Activated CD4-positive, alpha-beta memory T cell treated with anti-CD3 and anti-CD28 coated beads for 36 hours (primary cell): ENCODE measurements at places on chromosomes 7 and 10. TPM values are rescaled to one million over a fixed set of nuclear protein-coding genes. Genes with fewer than 3 reads are reported as not detected.

The CALHM1 gene
- not detected for total RNA-seq

DNA sequence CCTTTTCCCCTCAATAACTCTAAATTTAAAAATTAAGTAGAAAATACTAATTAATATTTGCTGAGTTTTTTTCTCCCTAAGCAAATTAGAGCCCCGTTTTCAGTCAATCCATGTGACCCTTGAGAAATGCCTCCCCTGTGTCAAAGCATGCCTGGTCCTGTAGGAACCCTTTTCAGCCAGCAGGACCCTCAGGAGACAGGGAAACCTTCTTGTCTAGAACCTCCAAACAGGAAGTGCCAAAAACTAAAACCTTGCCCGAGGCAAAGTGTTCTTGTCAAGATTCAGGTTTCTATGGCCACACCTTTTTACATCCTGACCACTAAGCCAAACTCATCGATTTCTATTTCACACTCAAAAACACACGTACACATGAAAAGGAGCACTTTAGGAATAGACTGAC is 60.1 kb upstream of the NFE2L3 start:
- DNase-seq = no peak
- H3K27ac ChIP-seq = no peak overlapping the region
- no peaks in the 10 kb centered on the region for H3K27me3 ChIP-seq
- no peaks in the 10 kb centered on the region for H3K36me3 ChIP-seq

DNA sequence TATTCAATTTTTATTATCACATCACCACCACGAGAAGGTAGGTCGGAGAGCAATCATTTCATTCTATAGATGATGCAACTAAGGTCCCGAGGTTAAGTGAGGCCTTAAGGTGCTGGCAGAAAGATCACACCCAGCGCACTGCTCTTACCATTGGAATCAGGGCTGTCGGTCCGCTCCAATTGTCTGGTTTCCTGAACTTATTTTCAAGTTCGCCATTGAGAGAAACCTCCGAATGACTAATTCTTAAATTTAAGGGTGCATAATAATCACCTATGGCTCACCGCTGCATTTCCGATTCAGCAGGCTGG is 625 bp upstream of the GSTO2 start:
- H3K27me3 ChIP-seq = no peaks in the 10 kb centered on the region
- peaks cover 45% of the 10 kb centered on the region for H3K4me1 ChIP-seq
- peak overlapping the region; percentile 95 for H3K27ac ChIP-seq

The FGL2 gene
- 0.65 TPM for total RNA-seq

The CFAP46 gene
- total RNA-seq = not detected

The DIP2C gene
- 0.80 TPM for total RNA-seq

The THSD7A gene
- total RNA-seq = not detected

GRCh38 chr10:12984165-12984747 is 17.3 kb downstream of the CCDC3 start:
- H3K27ac ChIP-seq = no peak overlapping the region
- H3K4me1 ChIP-seq = peaks cover 7% of the 10 kb centered on the region
- no peaks in the 10 kb centered on the region for H3K36me3 ChIP-seq
- no peak overlapping the region for H3K4me3 ChIP-seq

DNA sequence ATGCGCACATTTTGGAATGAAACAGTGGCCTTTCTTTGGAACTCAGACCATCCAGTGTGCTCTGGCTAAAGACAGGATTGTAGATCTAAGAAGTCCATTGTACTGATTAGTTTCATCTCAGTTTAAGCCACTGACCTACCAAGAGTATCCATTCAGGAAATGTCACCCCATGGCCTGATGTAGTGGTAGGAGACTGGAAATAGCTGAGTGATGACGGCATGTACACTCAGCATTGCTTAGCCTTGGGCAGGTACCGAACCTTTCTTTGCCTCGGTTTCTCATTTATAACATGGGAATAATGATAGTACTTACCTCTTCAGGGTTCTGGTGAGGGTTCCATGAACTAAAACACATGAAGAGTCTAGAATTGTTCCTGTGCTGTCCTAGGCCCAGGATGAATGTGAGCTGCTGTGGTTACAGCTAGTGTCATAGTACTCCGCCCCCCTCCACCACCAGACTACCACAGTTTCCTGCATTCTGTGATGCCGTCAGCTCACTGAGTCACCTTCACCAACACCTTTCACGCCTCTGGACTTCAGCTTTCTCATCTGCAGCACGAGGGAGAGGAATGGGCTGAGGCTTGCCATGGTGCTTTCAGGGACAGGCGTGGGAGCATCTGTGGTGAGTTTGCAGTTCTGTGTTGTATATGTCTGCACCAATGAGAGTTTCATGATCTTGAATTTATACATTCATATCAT is 484.0 kb upstream of the GALNT17 start:
- H3K27ac ChIP-seq = peak overlapping the region; percentile 45
- peaks cover 16% of the 10 kb centered on the region for H3K4me1 ChIP-seq
- peaks cover 4% of the 10 kb centered on the region for H3K27me3 ChIP-seq
- no peak overlapping the region for H3K4me3 ChIP-seq

- DNase-seq = no peak
- H3K4me1 ChIP-seq = no peaks in the 10 kb centered on the region
- no peaks in the 10 kb centered on the region for H3K27me3 ChIP-seq
- no peaks in the 10 kb centered on the region for H3K36me3 ChIP-seq
- no peak overlapping the region for H3K27ac ChIP-seq
- no peak overlapping the region for H3K4me3 ChIP-seq
These were observed 167.3 kb upstream of the DKK1 start for GRCh38 chr10:52146766-52147165.

DNA sequence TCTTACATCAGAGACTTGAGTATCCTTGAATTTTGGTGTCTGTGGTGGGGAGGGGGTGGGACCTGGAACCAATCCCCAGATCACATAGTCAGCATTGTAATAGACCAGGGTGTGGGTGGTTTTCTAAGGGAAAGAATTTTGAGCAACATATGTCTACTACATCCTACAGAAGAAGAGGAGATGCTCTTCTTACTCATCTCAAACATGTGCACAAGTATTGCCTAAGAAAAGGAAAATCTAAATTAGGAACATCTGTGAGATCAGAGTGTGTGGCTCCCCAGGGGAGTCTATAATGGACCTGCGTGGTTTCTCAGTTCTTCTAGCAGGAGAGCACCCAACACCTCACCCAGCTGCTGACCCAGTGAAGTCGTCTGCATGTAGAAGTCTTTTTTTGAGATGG is 148.8 kb downstream of the CCDC3 start:
- DNase-seq = no peak
- no peak overlapping the region for H3K4me3 ChIP-seq
- no peaks in the 10 kb centered on the region for H3K4me1 ChIP-seq
- peaks cover 24% of the 10 kb centered on the region for H3K27me3 ChIP-seq
- H3K27ac ChIP-seq = no peak overlapping the region
- no peaks in the 10 kb centered on the region for H3K36me3 ChIP-seq

The IGFBP1 gene
- total RNA-seq = not detected

- peaks cover 38% of the 10 kb centered on the region for H3K36me3 ChIP-seq
- no peaks in the 10 kb centered on the region for H3K4me1 ChIP-seq
- no peak for DNase-seq
These were observed 30.4 kb downstream of the FZD9 start for GRCh38 chr7:73463966-73464365.

DNA sequence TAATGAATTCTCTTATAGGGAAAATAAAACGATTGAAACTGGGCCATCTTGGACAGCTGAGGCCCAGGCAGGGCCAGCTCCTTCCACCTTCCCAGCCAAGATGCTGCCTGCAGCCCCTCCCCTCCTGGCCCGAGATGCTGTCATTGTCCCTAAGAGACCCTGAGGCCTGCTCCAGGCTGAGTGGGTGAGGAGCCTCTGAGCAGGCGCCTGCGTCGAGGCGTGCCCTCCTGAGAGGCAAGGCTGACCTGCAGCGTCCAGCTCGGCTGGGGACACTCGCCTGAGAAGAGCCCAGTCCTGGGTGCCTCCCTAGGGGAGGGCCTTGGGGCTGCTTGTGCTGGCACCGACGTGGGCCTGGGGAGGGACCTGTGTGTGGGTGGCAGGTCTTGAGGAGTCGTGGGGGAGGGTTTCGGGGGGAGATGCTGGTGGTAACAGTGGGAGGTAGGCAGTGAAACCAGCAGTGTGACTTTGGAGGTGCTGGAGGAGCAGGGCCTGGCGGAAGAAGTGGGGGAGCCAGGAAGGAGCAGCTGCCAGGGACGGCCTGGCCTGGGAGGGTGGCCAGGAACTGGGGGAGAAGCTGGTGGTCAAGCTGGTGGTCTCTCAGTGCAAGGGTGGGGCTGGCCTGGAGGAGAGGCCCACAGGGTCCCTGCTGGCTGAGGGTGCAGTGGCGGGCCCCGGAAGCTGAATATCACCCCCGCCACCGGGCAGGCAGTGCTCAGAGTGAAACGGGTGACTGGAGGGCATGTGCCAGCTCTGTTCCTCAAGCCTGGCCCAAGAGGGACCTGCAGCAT is 7.9 kb downstream of the GPR146 start:
- H3K36me3 ChIP-seq = no peaks in the 10 kb centered on the region
- no peak overlapping the region for H3K4me3 ChIP-seq
- no peak overlapping the region for H3K27ac ChIP-seq
- H3K4me1 ChIP-seq = peaks cover 55% of the 10 kb centered on the region
- no peaks in the 10 kb centered on the region for H3K27me3 ChIP-seq
- no peak for DNase-seq

The PTPRZ1 gene
- not detected for total RNA-seq

The AKR1C2 gene
- not detected for total RNA-seq

The LIPM gene
- not detected for total RNA-seq

- no peak overlapping the region for H3K27ac ChIP-seq
- peaks cover 2% of the 10 kb centered on the region for H3K27me3 ChIP-seq
- no peaks in the 10 kb centered on the region for H3K4me1 ChIP-seq
- no peaks in the 10 kb centered on the region for H3K36me3 ChIP-seq
These were observed 65.6 kb downstream of the PLCE1 start for GRCh38 chr10:94059178-94059883.

- DNase-seq = no peak
- H3K36me3 ChIP-seq = no peaks in the 10 kb centered on the region
- no peak overlapping the region for H3K4me3 ChIP-seq
- H3K4me1 ChIP-seq = peaks cover 43% of the 10 kb centered on the region
- H3K27me3 ChIP-seq = no peaks in the 10 kb centered on the region
- no peak overlapping the region for H3K27ac ChIP-seq
These were observed 71.8 kb downstream of the OSBPL3 start for GRCh38 chr7:24908166-24908565.

The CPA4 gene
- 0.45 TPM for total RNA-seq

DNA sequence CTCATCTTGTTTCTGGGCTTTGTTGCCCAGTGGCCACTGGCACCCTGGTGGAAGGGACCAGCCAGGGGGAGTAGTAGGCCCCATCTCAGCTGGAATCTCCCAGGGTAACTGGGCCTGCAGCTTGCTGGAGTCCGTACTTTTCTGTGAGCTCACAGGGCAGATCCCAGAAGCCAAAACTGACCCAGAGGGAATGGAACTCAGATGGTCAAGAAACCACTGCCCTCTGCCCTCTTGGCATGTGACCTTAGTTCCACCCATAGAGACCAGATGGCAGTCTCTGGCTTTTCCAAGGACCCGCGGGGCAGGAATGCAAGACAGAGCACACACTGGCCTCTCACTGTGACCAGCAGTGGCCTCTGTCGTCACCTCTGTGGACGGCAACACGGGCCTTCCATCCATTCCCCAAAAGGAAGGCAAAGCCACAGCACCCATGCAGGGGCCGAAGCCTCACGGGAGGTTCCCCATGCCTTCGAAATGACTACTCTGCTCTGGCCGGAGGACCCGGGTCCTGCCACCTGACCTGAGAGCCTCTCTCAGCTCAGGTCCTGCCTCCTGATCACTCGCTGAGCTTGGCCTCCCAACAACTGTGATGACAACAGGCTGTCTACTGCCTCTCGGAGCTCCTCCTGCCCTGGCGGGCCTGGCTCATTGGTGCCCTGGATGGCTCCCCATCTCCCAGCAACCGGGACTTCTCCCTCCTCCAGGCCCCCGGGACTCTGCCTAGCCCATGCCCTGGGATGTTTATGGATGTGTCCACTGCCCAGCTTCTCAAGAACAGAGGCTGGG is 29.9 kb downstream of the MYL10 start:
- H3K4me1 ChIP-seq = no peaks in the 10 kb centered on the region
- no peak for DNase-seq
- H3K4me3 ChIP-seq = no peak overlapping the region
- no peaks in the 10 kb centered on the region for H3K27me3 ChIP-seq

- H3K4me3 ChIP-seq = no peak overlapping the region
- no peak overlapping the region for H3K27ac ChIP-seq
- no peak for DNase-seq
- H3K27me3 ChIP-seq = no peaks in the 10 kb centered on the region
- no peaks in the 10 kb centered on the region for H3K36me3 ChIP-seq
These were observed 130.1 kb downstream of the RGS10 start for GRCh38 chr10:119412244-119413092.

The ZNF736 gene
- 23.6 TPM for total RNA-seq

The TMEM130 gene
- not detected for total RNA-seq

GRCh38 chr10:115355162-115355760 is 262.1 kb downstream of the ATRNL1 start:
- H3K4me1 ChIP-seq = no peaks in the 10 kb centered on the region
- H3K36me3 ChIP-seq = no peaks in the 10 kb centered on the region
- DNase-seq = peak; percentile 12
- H3K27ac ChIP-seq = no peak overlapping the region
- no peaks in the 10 kb centered on the region for H3K27me3 ChIP-seq

DNA sequence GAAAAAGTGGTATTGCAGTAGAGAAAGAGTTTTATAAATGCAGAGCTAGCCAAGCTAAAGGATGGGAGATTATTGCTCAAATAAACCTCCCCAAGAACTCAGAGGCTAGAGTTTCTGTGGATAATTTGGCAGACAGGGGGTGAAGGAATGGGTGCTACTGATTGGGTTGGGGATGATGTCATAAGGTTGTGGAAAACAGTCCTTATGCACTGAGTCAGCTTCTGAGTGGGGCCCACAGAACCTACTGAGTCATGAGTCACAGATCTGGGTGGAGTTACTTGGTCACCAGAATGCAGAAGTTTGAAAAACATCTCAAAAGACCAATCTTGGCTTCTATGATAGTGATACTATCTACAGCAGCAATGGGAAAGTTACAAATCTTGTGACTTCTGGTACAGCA is 1146.7 kb downstream of the TYW1 start:
- no peaks in the 10 kb centered on the region for H3K27me3 ChIP-seq
- H3K4me1 ChIP-seq = no peaks in the 10 kb centered on the region
- no peak overlapping the region for H3K27ac ChIP-seq
- H3K4me3 ChIP-seq = no peak overlapping the region
- H3K36me3 ChIP-seq = peaks cover 1% of the 10 kb centered on the region

DNA sequence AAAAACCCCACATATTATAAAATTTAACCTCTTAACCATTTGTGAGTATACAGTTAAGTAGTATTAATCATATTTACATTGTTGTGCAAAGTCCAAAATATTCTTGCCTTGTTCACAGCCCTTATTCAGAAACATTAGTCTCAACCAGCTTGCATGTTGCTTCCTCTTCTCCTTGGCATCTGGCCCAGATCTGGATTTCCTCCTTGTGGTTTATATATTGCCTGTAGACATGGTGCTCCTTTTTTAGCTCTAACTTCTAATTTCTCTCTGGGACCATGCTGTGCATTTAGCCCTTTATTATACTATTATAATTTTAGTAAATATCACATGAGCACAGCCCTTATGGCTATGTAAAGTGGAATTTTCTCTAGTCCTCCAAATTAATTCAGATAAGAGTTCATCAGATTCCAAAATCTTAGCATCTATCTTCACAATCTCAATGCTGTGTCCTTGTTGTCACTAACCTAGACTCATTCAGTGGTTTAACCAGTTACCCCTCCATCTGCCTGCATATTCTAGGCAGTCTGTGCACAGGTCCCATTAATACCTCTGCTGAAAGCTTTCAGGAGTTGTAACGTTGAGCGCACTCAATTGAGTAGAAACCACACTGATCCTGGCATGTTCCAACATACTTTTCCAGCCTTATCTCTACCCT is 7.9 kb downstream of the CPED1 start:
- H3K27ac ChIP-seq = no peak overlapping the region
- no peaks in the 10 kb centered on the region for H3K36me3 ChIP-seq
- H3K4me1 ChIP-seq = peaks cover 15% of the 10 kb centered on the region
- no peak overlapping the region for H3K4me3 ChIP-seq
- no peak for DNase-seq
